ENCODE measurements at places on chromosomes 4 and X. TPM values are rescaled to one million over a fixed set of nuclear protein-coding genes. Genes with fewer than 3 reads are reported as not detected.

Gene OPHN1
- total RNA-seq: 9.4 TPM

Gene KLHL13
- total RNA-seq: 0.82 TPM

Gene SAGE1
- not detected for total RNA-seq

Gene HPSE
- total RNA-seq: 2.7 TPM

Gene NUP62CL
- total RNA-seq: not detected

Gene PLAC8
- 1.1 TPM for total RNA-seq

Gene MAP3K15
- not detected for total RNA-seq

Gene TNIP2
- total RNA-seq: 65.7 TPM

Gene CORIN
- under 0.01 TPM for total RNA-seq

Gene USP17L27
- not detected for total RNA-seq

Gene FMR1NB
- not detected for total RNA-seq

Gene EGF
- 0.09 TPM for total RNA-seq

Gene FAM9C
- not detected for total RNA-seq

Gene PAGE2
- not detected for total RNA-seq

DNA sequence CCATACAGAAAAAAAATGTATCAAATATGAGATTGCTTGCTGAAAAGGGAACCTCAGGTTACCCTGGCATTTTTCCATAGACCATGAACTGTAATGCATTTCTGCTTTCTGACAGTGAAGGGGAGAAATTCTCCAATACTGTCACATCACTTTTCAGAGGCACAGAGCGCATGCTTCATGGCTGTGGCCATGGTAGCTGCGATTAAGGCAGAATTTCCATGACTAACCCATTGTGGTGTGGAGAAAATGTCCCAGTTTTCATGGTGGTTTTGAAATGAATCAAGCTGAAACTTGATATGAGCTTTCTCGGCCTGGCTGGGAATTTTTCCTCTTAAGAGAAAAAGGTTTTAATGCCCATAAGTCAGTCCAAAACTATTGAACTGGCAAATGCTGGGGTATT lies 39.5 kb upstream of the MAP3K15 start:
- peak; percentile 54 for DNase-seq

- DNase-seq: peak; percentile 74
These were observed 38.3 kb downstream of the NDNF start for GRCh38 chr4:121034017-121034416.

GRCh38 chr4:26685250-26685649 lies 101.4 kb downstream of the TBC1D19 start:
- DNase-seq: peak; percentile 43

- peak; percentile 4 for DNase-seq
These were observed 651.4 kb downstream of the IQCM start for GRCh38 chr4:149164282-149164681.

- no peak for DNase-seq
These were observed 136.2 kb downstream of the ELOVL6 start for GRCh38 chr4:110062166-110062565.

DNA sequence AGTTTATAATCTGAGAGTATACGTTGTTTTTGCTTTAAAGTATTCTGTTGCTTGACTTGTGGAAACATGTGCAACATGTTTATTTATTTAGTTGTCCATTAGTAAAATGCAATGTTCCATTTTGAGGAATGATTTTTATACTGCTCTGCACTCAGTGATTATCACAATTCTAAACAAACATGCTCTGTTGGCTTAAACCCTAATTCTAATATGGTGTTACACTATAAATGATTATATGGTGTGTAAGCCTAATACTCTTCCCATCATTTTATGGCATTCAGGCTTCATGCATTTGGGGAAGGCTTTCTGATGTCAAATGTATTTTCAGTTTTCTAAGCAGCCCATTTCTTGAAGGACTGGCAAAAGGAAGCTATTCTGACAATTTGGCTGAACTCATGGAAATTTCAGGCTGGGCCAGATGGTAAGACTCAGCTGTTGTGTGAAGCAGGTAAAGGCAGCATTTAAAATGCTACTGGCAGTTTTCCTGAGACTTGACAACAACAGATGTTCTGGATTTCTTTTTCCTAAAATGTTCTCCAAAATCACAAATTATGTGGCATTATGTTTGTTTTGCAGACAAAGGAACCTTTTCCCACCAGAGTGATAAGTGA lies 336.7 kb upstream of the GNPDA2 start:
- DNase-seq: no peak

DNA sequence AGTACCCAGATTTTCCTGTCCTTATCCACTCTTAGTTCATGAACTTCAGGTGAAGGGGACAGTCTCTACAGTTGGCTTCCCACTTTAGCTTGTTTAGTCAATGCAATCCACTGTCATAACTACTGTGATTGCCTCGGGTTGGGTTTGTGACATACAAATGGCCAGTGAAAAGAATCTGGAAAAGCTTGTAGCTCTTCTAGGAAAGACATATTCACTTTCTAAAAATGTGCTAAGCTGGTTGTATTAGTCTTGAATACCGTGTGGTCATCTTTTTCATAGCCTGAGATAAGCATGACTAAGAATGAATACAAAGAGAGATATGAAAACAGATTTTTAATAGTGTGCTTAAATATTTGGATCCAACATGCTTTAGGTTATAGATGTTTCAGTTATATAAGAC lies 1443.5 kb upstream of the IGFBP7 start:
- no peak for DNase-seq

DNA sequence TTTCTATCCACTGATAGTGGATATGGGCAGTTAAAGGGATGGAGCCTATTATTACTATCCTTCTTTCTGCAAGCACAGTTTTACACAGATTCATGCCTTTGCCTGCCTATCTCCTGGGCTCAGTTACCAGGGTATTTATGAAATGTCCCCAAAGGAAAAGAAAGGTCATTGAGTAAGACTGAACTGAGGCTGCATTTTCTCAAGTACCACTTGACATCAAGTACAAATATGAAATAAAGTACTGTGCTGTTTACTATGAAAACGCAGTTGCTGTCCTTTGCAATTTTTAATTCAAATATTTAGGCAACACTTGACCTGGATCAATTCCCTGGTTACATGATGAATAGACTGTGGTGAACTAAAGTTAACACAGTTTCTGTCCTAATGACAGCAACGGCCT lies 23.5 kb upstream of the SPANXN4 start:
- DNase-seq: no peak

- no peak for DNase-seq
These were observed 29.8 kb upstream of the CCNG2 start for GRCh38 chr4:77127215-77127614.

DNA sequence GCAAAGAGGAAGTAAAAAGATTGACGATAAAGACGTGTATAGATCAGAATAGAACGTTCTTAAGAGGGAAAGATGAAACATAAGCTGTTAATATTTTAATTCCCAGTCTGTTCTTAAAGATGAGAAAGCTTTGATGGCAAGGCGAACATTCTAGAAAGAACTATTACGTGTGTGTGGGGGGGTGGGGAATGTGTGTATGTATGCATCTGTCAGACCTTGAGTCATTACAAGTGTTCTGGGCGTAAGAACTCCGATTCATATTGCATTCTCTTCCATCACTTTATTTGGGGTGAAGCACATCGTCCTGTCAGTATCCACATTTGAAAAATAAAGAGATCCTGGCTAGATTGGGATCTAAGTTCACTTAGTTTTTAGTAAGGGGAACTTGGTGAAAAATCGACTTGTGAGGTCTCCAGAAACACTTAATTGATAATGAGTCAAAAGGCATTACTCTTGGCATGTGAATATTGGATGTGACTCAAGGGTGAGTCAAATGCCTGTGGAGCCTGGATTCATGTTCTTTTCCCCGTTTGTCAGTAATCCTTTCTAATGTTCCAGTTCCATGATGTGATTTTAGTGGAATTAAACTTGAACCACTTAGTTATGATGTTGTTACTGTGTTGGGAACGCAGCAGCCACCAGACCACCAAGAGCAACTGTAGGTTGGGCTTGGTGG lies 3.1 kb downstream of the SMS start:
- peak; percentile 86 for DNase-seq

GRCh38 chrX:22109442-22109841 lies 77.3 kb downstream of the PHEX start:
- DNase-seq: no peak

DNA sequence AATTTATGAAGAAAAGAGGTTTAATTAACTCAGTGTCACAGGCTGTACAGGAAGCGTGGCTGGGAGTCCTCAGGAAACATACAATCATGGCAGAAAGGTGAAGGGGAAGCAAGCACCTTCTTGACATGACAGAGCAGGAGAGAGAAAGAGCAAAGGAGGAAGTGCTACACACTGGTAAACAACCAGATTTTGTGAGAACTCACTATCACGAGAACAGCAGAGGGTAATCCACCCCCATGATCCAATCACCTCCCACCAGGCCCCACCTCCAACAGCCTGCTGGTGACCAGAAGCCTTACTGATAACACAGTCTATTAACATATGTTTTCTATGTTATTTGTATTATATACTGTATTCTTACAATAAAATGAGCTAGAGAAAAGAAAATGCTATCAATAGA lies 254.8 kb downstream of the PCDH10 start:
- no peak for DNase-seq

DNA sequence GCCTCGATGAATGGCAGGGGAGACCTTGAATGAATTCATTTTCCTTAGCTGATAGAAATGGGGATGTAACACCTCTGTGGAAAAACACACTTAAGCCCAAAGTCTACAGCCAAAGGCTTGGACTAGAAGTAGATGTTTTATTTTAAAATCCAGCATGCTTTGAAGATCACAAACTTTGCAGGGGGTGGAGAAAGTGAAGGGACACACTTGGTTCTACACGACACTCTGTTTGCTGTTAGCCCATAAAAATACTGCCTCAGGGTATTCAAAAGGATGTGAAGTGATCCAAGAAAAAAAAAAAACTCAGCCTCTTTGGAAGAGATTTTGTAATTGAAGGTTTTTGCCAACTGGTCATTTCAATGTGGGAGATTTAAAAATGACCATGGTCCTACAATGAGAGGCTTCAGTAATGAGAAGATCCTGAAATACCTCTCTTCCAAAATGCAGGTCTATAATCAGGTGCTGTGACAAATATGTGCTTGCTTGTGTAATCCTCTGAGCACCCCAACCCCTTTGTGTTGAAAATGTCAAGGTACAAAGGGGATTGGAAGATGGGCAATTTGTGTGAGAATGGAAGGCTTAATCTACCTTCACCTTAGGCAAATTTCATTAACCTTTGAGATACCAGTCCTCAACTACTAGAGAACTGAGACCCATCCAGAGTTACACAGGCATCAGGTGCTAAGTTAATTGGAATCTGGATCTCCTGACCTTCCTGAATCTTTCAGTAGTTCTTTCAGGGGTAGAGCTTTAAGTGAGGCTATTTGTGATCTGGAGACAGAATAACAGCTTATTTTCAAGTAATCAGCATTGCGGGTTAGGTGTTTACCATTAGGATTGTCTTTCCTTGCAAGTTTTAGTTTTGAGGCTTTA lies 82.5 kb downstream of the HS6ST2 start:
- no peak for DNase-seq

- DNase-seq: peak; percentile 15
These were observed 105.6 kb downstream of the CBLL2 start for GRCh38 chrX:22378296-22378695.

GRCh38 chr4:24094726-24095125 lies 204.9 kb upstream of the PPARGC1A start:
- no peak for DNase-seq

DNA sequence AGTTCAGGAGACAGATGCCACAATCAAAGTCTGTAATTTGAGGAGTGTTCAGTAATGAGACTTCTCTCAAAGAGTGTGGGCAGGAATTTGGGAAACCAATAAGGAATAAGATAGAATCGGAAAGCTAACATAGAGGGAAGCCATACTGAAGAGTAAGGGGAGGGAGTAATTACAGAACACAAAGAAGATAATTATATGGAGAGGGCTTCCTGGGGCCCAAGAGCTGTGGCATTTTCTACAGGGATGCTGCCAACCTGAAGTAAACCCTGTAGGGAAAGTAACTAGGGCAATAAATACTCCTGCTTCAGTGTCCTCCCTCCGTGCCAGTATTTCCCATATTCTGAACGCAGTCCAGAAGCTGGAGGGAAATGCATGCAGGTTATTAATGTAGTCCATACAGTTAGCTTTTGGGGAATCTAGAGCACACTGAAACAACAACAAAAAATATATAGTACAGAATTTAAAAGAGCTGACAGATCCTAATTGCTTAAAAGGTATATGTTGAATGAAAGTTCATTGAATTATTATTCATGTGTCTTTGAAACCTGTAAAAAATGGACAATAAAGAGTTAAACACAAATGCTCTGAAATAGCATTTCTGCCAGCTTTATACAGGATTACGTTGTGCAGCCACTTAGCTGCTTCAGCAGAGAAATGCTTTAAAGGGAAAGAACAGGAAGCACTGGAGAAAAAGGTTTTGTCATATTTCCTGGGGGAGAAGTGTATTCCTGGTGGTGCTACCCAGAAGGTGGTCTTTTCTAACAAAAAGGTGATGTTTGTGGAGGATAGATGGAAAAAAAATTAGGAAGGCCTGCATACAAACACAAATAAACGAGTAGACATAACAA lies 48.0 kb downstream of the CXXC4 start:
- DNase-seq: no peak

- peak; percentile 16 for DNase-seq
These were observed 10.8 kb upstream of the KLKB1 start for GRCh38 chr4:186216465-186217024.

DNA sequence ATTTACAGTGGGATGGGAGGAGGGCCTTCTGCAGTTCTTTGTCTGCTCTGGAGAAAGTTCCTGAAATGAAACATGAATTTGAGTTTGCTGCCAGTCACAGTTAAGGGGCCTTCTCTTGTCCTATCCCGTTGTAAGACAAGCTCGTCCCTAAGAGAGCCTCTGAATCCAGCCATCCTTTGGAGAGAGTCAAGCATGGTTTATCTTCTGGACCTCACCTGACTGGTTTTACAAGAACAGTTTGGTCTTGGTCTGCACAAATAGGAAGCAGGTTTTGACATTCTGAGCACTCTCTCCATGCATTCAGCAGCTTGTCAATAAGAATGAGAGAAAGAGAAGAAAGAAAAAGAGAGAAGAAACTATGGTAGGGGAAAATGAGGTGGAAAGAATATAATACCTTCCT lies 20.4 kb upstream of the TENM3 start:
- DNase-seq: no peak

- no peak for DNase-seq
These were observed 38.1 kb downstream of the NFXL1 start for GRCh38 chr4:47876310-47876709.

- peak; percentile 66 for DNase-seq
These were observed 12.2 kb upstream of the ODAM start for GRCh38 chr4:70183168-70183939.

Measured in fibroblast of the aortic adventitia (primary cell).